ENCODE measurements at places on chromosomes 2 and 18.

- no peak for DNase-seq
Measured at GRCh38 chr2:115364093-115364492, 921.7 kb downstream of the DPP10 start.

DNA sequence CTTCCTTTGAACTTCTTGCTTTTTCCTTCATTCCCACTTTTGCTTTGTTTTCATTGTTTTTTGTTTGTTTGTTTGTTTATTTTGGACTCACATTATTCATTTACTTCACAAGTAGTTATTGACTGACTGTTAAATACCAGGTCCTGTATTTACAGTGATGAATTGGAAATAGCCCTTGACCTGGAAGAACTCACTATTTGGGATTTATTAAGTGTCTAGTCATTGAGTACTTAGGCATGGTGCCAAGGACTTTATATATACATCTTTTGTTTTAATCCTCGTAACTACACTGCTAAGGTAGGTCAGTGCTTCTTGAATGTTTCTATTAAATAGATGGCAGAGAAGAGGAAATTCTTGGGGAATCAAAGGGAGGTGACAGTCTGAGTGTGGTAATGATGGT lies 11.1 kb downstream of the SPOPL start:
- no peak for DNase-seq

GRCh38 chr2:102154946-102155702 lies 12.6 kb downstream of the IL1R1 start:
- DNase-seq: no peak

GRCh38 chr2:179948058-179948457 lies 59.0 kb downstream of the CWC22 start:
- no peak for DNase-seq

- no peak for DNase-seq
Measured at GRCh38 chr2:85016446-85016845, 45.5 kb downstream of the KCMF1 start.

- no peak for DNase-seq
Measured at GRCh38 chr2:99988599-99988998, 153.8 kb downstream of the AFF3 start.

DNA sequence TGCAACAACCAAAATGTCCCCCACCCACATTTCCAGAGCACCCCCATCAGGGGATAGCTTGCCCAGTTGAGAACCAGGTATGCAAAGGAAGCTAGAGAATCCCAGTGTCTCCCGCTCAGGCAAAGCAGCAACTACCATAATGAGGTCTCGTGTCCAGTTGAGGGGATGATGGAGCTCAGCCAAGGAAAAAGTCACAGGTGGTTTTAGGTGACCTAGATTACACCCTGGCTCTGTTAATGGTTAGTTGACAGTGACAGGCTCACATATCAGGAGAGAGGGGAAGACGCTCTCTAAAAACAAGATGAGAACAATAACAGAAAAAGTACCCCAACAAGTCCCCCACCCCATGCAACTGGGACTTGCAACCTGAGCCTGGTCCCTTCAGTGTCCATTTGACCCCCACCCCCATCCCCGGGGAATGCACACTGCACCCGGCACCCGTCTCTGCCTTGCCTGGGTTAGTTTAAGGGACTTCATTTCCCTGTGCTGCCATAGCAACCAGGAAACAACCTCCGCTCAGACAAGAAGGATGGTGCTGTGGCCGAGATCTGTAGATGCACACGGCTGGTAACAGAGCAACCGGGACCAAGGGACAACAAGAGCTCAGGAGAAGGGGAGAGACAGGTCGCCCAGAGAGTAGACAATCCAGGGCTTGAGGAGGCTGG lies at the start of gene KIAA2012:
TSS of gene KIAA2012 (plus strand) at position 519 of the 665 bp plus-strand sequence. CDS start 373 bp downstream, outside the sequence.
- no peak for DNase-seq

DNA sequence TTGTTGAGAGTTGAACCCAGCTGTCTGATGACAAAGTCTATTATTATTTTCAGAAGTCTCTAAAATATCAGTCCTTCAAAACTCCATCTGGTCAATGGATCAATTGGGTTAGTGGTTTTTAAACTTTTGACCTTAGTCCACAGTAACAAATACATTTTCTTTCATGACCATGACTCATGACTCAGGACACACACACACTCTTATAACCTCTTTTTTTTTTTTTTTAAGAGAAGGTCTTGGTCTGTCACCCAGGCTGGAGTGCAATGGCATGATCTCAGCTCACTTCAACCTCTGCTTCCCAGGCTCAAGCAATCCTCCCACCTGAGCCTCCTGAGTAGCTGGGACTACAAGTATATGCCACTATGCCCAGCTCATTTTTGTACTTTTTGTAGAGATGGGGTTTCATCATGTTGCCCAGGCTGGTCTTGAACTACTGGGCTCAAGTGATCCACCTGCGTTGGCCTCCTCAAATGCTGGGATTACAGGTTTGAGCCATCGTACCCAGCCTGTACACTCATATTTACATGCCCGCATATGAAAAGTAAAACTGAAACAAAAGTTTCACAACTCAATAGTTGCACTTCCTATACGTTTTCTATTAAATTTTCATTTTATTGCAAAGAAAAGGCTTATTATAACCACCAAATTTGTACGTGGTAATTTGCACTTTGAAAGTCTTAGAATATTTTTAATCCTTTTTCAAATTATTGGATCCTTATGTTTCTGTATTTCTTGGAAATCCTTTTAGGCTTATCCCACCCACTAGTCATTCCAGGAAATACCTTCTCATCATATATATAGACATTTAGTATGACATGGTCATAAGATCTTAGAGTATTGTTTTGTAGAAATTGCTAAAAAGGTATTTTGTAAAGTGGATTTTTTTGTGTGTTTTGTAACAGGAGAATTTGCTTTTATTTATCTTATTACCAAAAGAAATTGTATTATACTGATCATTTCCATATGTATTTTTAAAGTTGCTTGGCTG lies 199.0 kb downstream of the LPIN1 start:
- DNase-seq: no peak

GRCh38 chr2:177633910-177634294 lies 241.3 kb downstream of the AGPS start:
- no peak for DNase-seq

- DNase-seq: no peak
Measured at GRCh38 chr2:138333677-138334076, 167.9 kb upstream of the SPOPL start.

- no peak for DNase-seq
Measured at GRCh38 chr2:212154477-212154878, 384.1 kb downstream of the ERBB4 start.

- DNase-seq: no peak
Measured at GRCh38 chr2:145598434-145598833, 1078.5 kb upstream of the ZEB2 start.

DNA sequence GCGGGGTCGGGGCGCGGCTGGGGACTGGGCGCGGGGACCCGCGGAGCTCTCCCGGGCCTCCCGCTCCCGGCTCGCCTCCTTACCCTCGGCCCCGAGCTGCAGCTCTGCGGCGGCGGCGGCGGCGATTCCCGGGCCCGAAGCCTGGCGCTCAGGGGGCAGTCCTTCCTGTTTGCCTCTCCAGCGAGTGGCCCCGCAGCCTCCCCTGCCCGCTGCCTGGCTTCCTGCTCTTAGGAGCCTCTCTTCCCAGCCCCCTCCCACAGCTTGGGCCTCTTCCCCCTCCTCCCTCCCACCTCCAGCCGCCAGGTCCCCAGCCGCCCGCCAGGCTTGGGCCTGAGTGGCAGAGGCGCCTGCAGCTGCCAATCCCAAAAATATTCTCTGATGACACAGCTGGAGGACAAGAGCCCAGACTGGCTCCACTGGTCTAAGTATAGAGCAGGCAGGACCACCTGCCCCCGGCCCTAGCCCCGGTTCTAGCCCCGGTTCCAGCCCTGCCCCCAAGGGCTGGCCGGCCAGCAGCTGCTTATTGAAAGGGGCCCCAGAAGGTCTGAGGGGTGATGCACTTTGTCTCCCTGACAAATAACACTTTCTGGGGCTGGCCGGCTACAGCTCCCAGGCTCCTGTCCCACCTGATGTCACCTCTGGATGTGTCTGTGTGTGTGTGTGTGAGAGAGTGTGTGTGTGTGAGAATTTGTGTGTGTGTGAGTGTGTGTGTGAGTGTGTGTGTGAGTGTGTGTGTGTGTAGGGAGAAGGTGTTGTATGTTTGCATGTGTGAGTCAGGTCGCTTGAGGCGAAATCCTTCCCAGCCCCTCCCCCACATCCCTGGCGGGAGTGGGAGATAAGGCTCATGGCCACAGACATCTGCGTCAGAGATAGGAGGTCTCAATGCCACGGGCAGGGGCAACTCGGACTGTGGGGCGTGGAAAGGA lies at the start of gene OBSL1:
TSS of gene OBSL1 (minus strand) at position 229 of the 926 bp plus-strand sequence. CDS start 307 bp downstream, outside the sequence.
- no peak for DNase-seq

- DNase-seq: no peak
Measured at GRCh38 chr18:79814373-79814772, 16.6 kb downstream of the KCNG2 start.

GRCh38 chr2:46735730-46736493 lies 179.7 kb downstream of the MCFD2 start:
- no peak for DNase-seq

- DNase-seq: no peak
Measured at GRCh38 chr2:235126768-235127167, 175.0 kb downstream of the SH3BP4 start.

DNA sequence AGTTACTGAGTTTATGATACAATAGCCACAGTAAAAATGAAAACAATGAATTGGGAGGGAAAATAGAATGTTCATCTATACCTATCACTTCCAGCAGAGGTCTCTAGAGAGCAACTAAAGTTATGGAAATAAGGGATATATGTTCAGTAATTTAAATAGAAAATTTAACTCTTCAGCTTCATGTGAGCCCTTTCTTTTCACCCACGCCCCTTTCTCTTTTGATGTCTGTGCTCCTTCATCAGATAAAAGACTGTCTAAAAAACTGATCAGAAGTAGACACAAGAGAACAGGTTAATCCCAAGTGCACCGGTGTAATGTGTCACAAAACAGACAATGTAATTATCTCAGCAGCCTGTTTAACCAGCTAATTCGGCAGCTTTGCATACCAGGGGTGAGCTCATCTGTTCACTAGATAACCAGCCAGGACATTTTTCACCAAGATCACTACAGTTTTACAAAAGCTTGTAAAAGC lies 238.5 kb upstream of the ERBB4 start:
- DNase-seq: no peak

- DNase-seq: no peak
Measured at GRCh38 chr2:32358111-32358482, 1.3 kb downstream of the BIRC6 start.

- DNase-seq: no peak
Measured at GRCh38 chr2:178482437-178482836, 2.2 kb downstream of the PLEKHA3 start.

- DNase-seq: no peak
Measured at GRCh38 chr2:134582547-134582899, 136.3 kb downstream of the TMEM163 start.

DNA sequence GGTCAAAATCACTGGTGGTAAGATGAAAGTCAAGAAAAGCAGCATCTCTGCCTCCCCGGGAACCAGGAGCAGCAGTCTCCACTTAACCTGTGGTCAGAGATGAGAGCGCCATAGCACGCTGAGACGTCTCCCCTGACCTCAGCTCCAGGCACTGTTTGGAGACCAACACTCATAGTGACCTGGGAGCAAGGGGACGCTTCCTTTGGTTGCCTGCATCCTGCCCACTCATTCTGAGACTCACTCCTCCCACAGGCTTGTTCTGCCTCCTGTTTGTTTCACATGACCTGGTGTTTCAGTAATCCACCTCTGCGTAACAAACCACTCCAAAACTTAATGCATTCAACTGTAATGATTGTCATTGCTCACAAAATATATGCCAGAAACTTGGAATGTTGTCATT lies 139.3 kb downstream of the ACOXL start:
- no peak for DNase-seq

DNA sequence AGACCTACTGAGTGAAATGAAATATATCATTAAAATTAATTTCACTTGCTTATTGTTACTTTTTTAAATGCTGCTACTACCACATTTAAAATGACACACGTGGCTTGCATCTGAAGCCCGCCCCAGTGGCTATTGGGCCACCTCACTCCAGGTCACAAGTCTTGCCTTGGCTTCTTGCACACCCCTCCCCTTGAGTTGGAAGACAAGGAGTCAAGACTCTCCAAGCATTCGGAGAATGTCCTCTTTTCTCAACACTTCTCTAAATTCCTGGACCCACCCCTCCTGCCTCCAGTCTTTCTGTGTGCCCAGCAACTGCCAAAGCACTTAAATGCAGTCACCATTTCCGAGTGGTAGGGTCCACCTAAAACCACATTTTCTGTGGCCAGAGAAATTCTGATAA lies 73.4 kb downstream of the ZBTB7C start:
- DNase-seq: no peak

GRCh38 chr2:41933046-41933420 lies 114.8 kb upstream of the PKDCC start:
- no peak for DNase-seq

- no peak for DNase-seq
Measured at GRCh38 chr2:197075281-197075680, 148.8 kb upstream of the PGAP1 start.

DNA sequence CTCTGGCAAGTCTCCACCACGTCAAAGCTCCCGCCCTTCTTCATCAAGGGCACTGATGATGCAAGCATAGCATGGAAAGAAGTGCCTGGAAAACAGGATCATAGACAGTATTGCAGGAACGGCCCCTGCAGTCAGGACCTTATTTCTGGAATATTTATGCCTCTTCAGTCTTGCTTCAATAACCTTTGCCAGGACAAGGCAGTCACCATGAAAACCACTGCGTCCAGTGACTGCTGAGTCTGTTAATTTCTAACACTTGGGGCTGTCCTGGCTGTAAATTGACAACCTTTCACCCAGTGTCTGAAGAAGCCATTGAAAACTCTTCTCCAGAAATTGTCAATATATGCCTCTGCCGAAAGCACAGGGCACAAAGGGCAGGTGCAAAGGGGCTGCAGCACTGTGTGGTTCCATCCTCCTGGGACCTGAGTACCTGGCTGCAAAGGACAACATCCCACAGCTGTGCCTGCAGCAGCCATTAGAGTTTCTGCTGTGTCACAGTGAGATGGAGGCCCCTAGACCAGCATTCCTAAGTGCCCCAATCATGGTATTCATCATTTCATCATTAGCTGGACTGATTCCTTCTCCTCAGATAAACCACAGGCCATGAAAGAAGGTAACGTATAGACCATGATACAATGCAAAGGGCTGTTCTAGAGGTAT lies 819.6 kb downstream of the RNF144A start:
- no peak for DNase-seq

DNA sequence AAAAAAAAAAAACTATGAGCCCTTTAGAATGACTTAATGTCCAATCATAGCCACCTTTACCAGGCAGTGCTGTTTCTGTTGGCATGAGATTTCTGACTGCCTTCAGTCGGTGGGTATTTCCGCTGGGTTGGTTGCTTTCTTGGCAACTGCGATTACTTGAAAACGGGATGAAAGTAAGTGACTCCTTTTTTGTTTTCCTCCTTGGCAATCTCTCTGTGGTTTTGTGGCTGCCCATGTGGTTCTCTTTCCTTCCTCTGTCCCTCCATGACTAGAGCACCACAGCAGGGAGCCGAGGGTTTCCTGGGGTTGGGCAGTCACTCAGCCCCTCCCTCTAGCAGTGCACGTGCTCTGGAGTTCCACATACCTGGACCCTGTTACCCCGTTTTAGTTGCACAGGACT lies 112.1 kb downstream of the KLHL29 start:
- no peak for DNase-seq

DNA sequence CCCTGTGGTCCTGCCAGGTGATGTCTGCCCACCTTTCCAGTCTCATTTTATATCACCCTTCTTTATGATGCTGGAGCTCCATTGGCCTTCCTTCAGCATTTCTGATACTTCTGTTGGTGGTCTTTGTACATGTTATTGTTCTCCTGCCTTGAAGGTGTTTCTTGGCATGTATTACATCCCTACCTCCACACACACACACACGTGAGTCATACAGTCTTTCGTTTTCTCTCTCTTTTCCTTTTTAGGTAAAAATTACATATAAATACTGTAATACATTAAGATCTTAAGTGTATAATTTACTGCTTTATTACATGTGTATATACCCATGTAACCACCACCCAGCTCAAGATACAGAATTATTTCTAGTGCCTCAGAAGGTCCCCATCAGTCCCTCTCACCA lies 10.2 kb upstream of the ADGRF3 start:
- DNase-seq: no peak

All from activated CD4-positive, alpha-beta T cell treated with anti-CD3 and anti-CD28 coated beads, Interleukin-2, amount 50 U/mL, for 1 hour (primary cell).